ENCODE measurements at places on chromosomes 3 and 15. TPM values are rescaled to one million over a fixed set of nuclear protein-coding genes. Genes with fewer than 3 reads are reported as not detected.

GRCh38 chr3:60250810-60251209 is 1000.4 kb downstream of the FHIT start:
- H3K27ac ChIP-seq: no peak overlapping the region
- no peaks in the 10 kb centered on the region for H3K36me3 ChIP-seq
- DNase-seq: no peak
- no peak overlapping the region for H3K4me3 ChIP-seq
- no peaks in the 10 kb centered on the region for H3K27me3 ChIP-seq

GRCh38 chr3:153600896-153601295 is 438.9 kb downstream of the RAP2B start:
- no peak overlapping the region for H3K27ac ChIP-seq
- no peak for DNase-seq
- no peaks in the 10 kb centered on the region for H3K36me3 ChIP-seq

HIGD2B gene
- not detected for total RNA-seq

GRCh38 chr3:111954228-111954990 is 24.4 kb upstream of the ABHD10 start:
- no peaks in the 10 kb centered on the region for H3K27me3 ChIP-seq
- peaks cover 1% of the 10 kb centered on the region for H3K4me1 ChIP-seq
- no peak for DNase-seq

TRPM1 gene
- not detected for total RNA-seq

GRCh38 chr3:167872941-167873340 is 137.4 kb downstream of the SERPINI1 start:
- H3K36me3 ChIP-seq: no peaks in the 10 kb centered on the region
- H3K27me3 ChIP-seq: no peaks in the 10 kb centered on the region
- H3K27ac ChIP-seq: no peak overlapping the region
- H3K4me1 ChIP-seq: no peaks in the 10 kb centered on the region

GRCh38 chr3:39051649-39052561 is at the start of the genes SCN11A and WDR48:
Gene SCN11A (minus strand): TSS chr3:39051944. CDS start chr3:38950362, 101,582 bp downstream.
Gene WDR48 (plus strand): TSS chr3:39052016. CDS start chr3:39052026, 10 bp downstream.
- peaks cover 6% of the 10 kb centered on the region for H3K4me1 ChIP-seq
- peak; percentile 96 for DNase-seq
- H3K36me3 ChIP-seq: no peaks in the 10 kb centered on the region

TM4SF18 gene
- total RNA-seq: 4.3 TPM

LRTM1 gene
- not detected for total RNA-seq
